ENCODE measurements at places on chromosomes 3 and 15.

GRCh38 chr3:157249606-157250005, 89.7 kb upstream of the CCNL1 start:
- no peak for DNase-seq

GRCh38 chr15:49301562-49301961, 121.5 kb upstream of the FGF7 start:
- DNase-seq: no peak

DNA sequence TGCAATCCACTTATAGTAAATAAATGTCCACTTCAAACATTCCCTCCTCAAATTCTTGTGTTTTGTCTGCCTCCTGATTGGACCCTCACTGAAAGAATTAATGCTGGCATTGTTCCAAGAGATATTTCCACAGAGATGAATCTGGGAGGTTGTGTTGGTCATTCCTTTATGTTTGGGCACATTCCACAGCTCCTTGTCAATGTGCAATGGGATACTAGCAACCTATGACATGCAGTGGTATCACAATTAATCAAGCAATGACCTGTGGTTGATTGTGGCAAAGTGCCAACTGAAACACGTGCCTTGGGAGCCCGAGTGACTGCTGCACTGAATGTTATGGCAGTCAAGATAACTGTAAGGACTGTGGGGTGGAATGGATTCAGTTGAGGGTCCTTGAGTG, 55.0 kb upstream of the SNRPN start:
- no peak for DNase-seq

- no peak for DNase-seq
These were observed 148.4 kb downstream of the PGPEP1L start for GRCh38 chr15:98859149-98859548.

Measured in anterior cingulate cortex (tissue), 58 donors.